Epithelial cell of alveolus of lung (primary cell): ENCODE measurements at places on chromosomes 3 and 15. TPM values are rescaled to one million over a fixed set of nuclear protein-coding genes. Genes with fewer than 3 reads are reported as not detected.

Gene CTXN2
- total RNA-seq, result not detected in 2 replicates

Gene LRRIQ4
- total RNA-seq, result not detected in 2 replicates

Gene USP8
- total RNA-seq, result 35.0 and 44.2 TPM in 2 replicates

Gene ACKR2
- total RNA-seq, result 0.91 and 1.1 TPM in 2 replicates

Gene CLK3
- total RNA-seq, result 51.1 and 110 TPM in 2 replicates

Gene PLIN1
- 0.13 and 0.72 TPM in 2 replicates for total RNA-seq

Gene SAMMSON
- 1.5 TPM in 1 of 2 replicates, not detected in the other for total RNA-seq

Gene LIPH
- total RNA-seq, result under 0.01 and 0.78 TPM in 2 replicates

Gene ZNF80
- not detected in 2 replicates for total RNA-seq

Gene ZNF35
- total RNA-seq, result 7.2 and 13.8 TPM in 2 replicates

Gene RYR3
- not detected in 2 replicates for total RNA-seq

Gene CD200R1
- 0.13 TPM in 1 of 2 replicates, not detected in the other for total RNA-seq

Gene SRGAP3
- total RNA-seq, result 2.2 and 2.5 TPM in 2 replicates

Gene ZNF660
- 1.2 and 3.8 TPM in 2 replicates for total RNA-seq

Gene ZMYND10
- total RNA-seq, result 0.48 and 1.4 TPM in 2 replicates

Gene A4GNT
- total RNA-seq, result not detected in 2 replicates
